ENCODE measurements at places on chromosomes 16 and 17. TPM values are rescaled to one million over a fixed set of nuclear protein-coding genes. Genes with fewer than 3 reads are reported as not detected.

GRCh38 chr17:1820528-1821252, 9.0 kb downstream of the SMYD4 start:
- no peak for DNase-seq

GRCh38 chr17:80068301-80069222, 32.1 kb downstream of the CCDC40 start:
- peak; percentile 89 for DNase-seq

- no peak for DNase-seq
These were observed 8.8 kb upstream of the MPRIP start for GRCh38 chr17:17033466-17033865.

- no peak for DNase-seq
These were observed 257.6 kb upstream of the SDK2 start for GRCh38 chr17:73901661-73902415.

GRCh38 chr16:54748611-54749190, 182.0 kb upstream of the IRX5 start:
- DNase-seq = no peak

- DNase-seq = peak; percentile 99
These were observed 35.2 kb downstream of the GJC1 start for GRCh38 chr17:44794851-44795413.

DNA sequence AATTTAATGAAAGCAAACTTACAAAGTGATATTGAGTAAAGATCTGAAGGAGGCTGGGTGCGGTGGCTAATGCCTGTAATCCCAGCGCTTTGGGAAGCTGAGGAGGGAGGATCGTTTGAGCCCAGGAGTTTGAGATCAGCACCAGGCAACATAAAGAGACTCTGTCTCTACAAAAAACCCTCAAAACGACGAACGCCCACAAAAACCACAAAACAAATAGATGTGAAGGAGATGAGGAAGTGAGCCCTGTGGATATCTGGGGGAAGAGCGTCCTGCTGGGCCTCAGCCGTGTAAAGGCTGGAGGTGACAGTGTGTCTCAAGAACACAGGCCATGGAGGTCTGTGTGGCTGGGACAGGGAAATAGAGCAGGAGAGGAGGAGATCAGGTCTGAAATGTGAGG, 68.8 kb downstream of the ITFG1 start:
- no peak for DNase-seq

DNA sequence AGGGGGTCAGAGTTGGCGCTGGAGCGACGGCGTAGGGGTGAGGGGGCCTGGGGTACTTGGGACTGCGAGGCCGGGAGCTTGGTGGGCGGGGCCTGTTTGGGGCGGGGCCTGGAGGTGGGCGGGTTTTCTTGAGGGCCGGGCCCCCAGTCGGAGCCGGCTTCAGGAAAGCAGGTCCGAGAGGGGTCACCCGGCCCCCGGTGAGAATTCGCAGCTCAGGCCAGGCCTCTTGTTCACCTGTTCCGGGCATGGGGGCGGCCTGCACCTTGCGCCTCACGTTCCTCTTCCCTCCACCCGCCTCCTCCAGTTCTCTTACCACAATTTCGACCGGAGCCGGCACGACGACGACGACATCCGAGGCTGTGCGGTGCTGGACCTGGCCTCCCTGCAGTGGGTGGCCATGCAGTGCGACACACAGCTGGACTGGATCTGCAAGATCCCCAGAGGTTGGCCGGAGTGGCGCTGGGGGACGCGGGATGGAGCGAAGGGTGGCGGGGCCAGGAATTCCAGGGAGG, 52.5 kb downstream of the MRC2 start:
- DNase-seq = no peak

- DNase-seq = no peak
These were observed 6.1 kb upstream of the UQCRC2 start for GRCh38 chr16:21946889-21947635.

DNA sequence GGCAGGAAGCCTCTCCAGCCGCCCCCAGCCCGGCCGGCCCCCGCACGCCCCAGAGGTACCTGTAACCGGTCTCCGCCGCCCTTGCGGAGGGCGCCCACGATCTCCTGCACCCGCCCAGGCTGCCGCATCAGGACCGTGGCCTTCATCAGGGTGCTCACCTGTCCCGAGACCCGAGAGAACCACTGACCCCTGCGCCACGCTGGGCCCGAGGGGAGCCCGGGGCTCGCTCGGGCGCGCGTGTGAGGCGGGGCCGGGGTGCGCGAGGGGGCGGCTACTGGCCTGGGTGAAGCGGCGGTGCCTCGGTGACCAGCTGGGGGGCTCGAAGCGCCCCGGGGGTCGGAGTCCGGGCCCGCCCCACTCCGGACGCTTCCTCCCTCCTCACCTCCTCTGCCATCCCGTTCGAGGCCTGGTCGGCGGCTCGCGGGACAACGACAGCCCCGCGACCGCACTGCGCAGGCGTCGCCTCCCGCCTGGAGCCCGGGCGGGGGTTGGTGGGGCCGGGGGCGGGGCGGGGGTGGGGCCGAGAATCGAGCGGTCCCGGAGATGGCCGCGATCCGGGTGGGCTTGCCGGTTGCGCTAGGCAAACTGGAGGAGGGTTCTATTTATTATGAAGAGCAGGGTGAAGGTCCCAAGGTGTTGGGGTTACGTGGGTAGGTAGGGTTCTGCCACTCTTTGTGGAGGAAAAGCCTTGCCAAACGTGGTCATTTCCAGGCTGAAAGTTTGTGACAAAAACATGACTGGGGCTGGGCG, at the start of gene NT5C3B:
NT5C3B (minus strand) TSS at position 433 of the 750 bp plus-strand sequence; CDS start at position 394, 39 bp downstream.
- no peak for DNase-seq

Gene ABCA6
- under 0.01 TPM for total RNA-seq

Gene EIF3C
- 184 TPM for total RNA-seq

Gene PRAC2
- not detected for total RNA-seq

Gene GSDMA
- total RNA-seq = not detected

Gene C16orf54
- total RNA-seq = not detected

Gene ALOX12B
- total RNA-seq = not detected

Data from IMR-90 (cell line).